ENCODE measurements at places on chromosomes 4 and X.

- DNase-seq: no peak
Measured at GRCh38 chr4:116303736-116304188, 781.6 kb downstream of the TRAM1L1 start.

GRCh38 chr4:70945452-70946055 lies 43.4 kb downstream of the MOB1B start:
- DNase-seq: no peak

GRCh38 chr4:71267244-71267643 lies 71.6 kb upstream of the SLC4A4 start:
- no peak for DNase-seq

- no peak for DNase-seq
Measured at GRCh38 chr4:182684796-182685195, 232.4 kb downstream of the DCTD start.

DNA sequence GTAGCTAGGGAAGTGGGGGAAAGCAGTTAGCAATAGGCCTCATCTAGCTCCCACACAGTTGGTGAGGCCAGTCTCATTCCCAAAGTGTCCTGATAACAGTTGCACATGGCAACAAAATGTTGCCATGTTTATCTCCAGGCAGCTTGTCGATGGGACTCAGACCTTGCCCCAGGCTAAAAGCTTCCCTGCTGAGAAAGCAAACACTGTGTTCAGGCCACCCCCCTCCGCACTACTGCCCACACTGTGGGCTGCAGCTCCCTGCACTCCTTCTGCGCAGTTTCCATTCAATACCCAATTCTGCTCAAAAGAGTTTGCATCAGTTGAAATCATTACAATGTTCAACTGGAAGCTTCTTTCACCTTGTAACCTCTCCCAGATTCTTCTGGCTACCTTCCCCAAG lies 287.8 kb upstream of the GK2 start:
- DNase-seq: no peak

GRCh38 chr4:100424376-100424775 lies 93.4 kb downstream of the EMCN start:
- DNase-seq: no peak

- DNase-seq: no peak
Measured at GRCh38 chr4:56147371-56147770, 198.6 kb downstream of the CEP135 start.

DNA sequence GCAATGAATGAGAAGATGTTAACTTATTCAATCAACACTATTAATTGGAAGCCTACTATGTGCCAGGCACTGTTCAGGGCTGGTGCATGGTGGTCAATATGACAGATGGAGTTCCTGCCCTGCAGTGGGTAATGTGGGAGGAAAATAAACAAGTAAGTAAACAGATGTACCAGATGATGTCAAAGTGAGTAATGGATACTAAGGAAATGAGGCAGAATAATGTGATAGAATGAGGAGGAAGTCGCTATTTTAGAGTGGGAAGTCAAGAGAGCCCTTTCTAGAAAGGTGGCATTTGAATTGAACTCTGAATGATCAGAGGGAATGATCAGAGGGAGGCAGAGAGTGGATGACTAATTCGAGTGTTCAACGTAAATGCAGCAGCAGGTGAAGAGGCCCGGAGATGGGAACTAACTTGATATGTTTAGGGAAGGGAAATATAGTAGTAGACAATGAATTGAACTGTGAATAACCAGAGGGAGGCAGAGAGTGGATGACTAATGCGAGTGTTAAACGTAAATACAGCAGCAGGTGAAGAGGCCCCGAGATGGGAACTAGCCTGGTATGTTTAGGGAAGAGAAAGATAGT lies 48.3 kb downstream of the HMGB3 start:
- no peak for DNase-seq

- DNase-seq: no peak
Measured at GRCh38 chr4:6132716-6133115, 67.6 kb downstream of the JAKMIP1 start.

GRCh38 chr4:47032405-47033106 lies 1.2 kb downstream of the GABRB1 start:
- peak; percentile 64 for DNase-seq

DNA sequence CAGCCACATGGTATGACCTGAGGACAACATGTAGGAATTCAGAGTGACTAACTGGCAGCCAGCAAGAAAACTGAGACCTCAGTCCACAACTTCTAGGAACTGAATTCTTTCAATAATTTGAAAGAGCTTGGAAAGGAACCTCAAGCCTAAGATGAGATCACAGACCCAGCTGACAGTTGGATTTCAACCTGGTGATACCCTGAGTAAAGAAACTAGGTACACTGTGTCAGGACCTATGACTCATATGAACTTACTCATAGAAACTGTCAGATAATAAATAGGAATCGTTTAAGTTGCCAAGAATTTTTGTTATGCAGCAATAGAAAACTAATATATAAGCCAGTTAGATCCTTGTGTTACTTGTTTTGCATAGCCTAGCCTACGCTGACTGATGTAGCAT lies 102.4 kb upstream of the DCAF12L1 start:
- no peak for DNase-seq

DNA sequence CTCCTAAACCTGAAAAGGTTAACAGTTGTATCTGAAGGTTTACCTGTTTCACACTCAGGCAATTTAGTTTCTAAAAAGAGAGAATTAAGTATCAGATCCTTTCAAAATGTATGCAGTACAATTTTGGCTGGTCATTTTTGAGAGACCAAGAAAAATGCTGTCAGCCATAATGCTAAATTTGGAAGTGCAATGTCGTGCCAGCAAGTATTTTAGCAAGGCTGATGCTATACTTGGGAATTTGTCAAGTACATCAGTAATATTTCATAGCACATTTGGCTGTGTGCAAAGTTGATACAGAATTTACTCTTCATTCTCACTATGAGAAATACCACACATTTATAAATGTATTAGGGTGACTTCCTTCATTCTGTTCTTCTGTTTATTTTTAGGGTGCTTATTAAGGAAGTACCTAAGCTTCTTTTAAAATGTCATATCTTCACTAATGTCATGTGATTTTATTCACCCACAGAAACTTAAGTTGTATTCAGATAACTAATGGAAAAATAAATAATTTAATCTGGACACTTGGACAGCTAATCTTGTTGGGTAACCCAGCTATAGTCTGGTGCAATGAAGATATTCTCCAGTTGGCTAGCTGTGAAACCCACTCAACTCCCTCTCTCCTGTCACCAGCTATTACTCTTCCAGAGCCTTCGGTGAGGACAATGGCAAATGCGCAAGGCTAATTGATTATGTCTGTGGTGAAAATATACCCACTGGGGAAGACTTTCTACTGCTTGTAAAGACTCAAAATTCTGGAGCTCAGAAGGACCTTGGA lies 84.2 kb upstream of the TLL1 start:
- no peak for DNase-seq

GRCh38 chrX:154419189-154419588 lies 7.8 kb downstream of the TAFAZZIN start:
- no peak for DNase-seq

GRCh38 chrX:17831255-17831654 lies 29.8 kb downstream of the RAI2 start:
- no peak for DNase-seq

GRCh38 chr4:53349091-53349491 lies 16.8 kb downstream of the SCFD2 start:
- DNase-seq: no peak

DNA sequence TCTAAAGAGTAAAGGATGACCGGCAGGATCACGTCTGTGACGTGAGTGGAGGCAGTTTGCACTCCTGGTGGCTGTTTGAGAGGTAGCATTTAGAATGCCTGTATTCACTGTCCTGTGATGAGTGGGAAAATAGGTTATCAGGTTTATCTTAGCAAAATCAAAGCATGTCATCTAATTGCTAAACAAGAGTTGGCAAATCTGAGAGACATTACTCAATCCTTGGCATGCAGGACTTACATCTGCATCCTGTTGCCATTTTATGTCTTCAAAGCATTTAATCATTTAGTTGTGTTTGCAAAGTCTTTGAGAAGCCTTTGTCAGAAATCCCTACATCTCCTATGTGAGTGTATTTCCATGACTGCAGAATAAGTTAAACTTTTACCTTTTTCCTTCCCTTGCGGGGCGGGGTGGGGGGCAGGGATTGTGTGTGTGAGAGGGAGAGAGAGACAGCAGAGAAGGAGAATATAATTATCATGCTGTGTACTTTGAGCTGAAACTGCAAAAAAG lies 41.4 kb upstream of the MSANTD1 start:
- DNase-seq: no peak

DNA sequence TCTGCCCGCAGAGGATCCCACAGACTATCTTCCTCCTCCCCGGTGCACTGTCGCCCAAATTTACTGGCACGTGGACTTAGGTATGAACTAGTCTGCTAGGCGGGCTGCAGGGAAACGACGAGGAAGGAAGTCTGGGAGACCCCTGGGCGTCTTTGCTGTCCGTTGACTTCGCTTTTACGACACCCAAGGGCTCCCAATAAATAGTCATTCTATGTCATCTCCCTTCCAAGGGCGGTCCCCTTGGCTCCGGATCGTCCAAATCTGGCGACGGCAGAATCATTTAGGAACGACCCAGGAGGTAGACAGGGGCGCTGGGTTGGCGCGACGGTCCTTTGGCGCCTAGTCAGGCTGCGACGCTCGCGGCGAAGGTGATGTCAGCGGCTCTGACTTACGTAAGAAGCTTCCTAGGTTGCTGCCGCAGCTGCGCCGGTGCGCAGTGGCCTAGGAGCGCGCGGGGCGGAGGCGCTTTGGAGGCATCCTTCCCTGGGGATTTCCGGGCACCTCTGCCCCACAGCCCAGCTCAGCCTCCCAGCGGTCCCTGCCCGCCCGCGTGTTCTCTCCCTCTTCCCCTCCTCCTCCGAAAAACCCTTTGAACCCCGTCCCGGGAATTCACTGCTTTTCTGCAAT lies 2.2 kb downstream of the NHS start:
- peak; percentile 41 for DNase-seq

DNA sequence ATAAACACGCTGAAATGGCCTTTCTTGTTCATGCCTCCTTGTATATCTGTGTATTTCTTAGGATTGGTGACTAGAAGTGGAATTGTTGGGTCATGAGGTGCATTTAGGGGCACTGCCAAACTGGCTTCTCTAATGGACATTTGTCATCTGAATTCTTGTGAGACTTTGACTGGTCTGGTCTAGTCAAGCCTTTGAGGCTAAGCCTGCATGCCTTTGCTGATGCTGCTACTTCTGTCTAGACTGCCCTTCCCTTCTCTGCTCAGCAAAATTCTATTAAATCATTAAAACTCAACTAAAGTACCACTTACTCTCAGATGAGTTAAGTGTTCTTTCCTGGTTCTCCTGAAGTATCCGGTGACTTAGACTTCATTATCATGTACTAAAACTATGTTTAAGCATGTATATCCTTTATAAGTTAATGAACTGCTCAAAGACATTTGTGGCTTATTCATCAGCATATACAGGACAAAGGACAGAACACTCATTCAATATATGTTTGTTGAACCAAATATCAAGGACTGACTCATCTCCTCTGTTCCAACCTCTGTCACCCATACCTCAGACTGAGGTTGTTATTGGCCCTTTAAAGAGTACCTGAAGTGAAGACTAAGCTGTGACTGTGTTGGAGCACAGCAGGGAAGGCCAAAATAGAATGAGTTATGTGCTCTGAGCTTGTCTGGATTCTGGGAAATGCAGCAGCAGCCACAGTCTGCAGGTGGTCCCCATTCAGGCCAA lies 9.0 kb downstream of the TCEAL1 start:
- no peak for DNase-seq

DNA sequence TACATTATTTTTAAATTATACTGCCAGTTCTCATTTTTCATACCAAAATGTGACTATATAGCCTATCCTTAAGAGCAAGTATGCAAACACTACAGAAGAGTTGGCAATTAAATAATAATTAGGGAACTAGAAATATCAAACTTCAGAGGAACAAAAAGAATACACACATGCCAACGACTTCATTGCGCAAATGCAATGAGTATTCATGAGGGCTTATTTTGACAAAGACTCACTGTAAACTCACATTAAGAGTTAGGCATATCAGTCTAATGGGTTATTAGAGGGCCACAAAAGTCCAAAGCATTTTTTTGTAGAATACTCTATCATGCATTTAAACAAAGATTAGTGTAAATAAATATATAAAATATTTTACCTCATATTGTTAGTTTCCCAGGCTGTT lies 31.6 kb downstream of the SLC10A7 start:
- no peak for DNase-seq

DNA sequence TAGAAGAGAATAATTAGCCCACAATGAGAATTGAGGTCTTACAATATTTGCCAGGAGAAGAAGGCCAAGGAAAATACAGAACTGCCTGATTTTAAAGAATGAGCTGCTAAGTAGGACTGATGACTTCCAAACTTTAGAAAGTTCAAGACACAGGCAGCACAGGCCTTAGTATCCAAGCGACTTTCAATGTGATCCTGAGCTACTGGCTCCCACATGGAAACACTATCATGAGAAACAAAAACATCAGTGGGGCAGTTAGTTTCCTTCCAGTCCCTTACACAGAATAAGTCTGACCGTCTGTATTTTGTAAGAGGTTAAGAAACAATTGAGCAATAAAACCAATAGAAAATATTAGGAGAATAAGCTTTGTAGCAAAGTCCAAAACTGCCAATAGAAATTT lies 251.4 kb downstream of the COL25A1 start:
- DNase-seq: no peak

- no peak for DNase-seq
Measured at GRCh38 chr4:106063009-106063408, 167.7 kb downstream of the NPNT start.

GRCh38 chr4:13413729-13414437 lies 70.3 kb downstream of the RAB28 start:
- DNase-seq: no peak

DNA sequence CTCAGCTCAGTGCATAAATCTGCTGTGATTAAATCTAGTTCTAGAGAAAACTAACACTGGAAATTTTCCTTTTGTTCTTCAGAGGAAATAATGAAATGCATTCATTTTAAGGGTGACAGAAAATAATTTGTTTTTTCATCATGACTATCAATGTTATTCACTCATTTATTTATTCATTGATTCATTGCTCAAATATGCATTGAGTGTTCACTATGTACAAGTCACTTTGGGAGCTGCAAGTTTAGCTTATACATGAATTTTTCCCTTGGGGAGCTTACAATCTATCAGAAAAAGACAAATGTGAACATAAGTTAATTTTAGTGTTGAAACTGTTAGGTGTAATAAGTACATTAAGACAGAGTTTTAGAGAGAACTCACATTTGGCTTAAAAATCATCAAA lies 897.8 kb downstream of the CENPC start:
- DNase-seq: no peak

DNA sequence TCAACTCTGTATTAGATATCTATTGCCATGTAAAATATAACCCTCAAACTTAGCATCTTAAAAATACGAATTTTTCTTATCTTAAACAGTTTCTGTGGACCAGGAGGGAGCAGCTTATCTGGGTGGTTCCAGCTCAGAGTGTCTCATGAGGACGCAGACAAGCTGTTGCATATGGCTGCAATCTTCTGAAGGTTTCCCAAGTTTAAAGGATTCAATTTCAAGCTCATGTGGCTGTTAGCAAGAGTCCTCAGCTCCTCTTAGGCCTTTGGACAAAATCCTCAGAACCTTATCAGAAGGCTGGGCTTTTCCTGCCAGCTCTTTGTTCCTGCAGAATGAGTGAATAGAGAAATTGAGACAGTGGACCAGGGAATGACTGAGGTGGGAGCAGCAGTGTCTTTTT lies 2.8 kb upstream of the CTSO start:
- no peak for DNase-seq

Data from activated T-cell treated with anti-CD3 and anti-CD28 coated beads, Interleukin-2, amount 50 U/mL, for 48 hours (primary cell).